ENCODE measurements at places on chromosomes 2 and 18.
A peak's percentile ranks its signal among the peaks of the same experiment; 100 is the strongest.

- DNase-seq = peak; percentile 8
Observed at GRCh38 chr2:18926631-18927524, 337.5 kb upstream of the NT5C1B start.

DNA sequence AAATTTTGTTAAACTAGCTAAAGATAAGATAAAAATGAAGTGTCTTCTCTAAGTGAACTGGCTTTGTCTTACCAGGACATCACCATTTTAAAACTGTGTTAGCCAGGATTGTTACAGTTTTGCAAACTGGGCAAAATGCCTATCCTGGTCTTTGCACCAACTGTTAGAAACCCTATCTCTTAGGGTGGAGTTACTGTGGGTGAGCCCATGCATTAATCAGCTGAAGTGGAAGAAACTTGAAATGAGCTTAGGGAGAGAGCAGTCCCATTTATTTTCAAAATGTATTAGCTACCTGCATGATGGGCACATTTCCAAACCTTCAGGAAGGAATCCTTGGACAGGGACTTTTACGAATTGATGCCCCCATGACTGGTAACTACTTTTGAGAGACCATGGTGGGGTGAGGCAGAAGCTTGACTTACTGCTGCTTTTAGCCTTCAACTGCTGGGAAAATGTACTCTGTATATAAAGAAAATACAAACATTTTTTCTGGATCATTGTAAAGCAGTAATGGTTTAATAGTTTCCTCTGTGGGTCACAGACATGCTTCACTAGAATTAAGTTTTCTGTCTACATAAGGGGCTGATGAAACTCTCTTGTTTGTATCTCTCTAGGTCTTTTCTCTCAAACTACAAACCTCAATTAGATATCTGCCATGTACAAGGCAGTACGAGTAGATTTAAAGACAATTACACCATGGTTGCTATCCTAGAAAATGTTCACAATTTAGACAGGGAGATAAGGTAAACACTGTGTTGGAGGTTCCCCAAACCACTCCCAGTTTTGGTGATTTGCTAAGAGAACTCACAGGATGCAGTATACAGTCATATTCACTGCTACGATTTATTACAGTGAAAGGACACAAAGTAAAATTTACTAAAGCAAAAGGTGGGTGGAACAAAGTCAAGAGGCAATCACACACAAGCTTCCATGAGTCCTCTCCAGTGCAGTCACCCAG is 321.4 kb upstream of the MMADHC start:
- DNase-seq = no peak

DNA sequence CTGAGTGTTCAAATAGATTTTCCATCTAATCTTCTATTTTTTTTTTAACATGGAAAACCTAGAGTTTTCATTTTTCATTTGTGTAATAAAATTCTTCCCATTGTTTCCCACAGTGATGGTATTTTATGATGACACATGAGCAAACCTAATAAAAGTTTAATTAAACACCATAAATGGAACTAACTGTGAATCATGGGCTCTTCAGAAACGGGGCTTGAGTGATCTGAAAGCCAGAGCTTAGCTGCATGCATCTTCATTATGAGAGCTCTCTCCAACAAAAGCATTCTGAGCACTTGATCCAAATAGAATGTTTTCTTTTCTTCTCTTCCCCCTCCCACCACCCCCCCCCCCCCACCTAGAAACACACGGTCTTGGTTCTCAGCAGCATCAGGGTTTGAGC is 82.1 kb upstream of the REV1 start:
- DNase-seq = no peak

GRCh38 chr2:152566728-152567069 is 150.6 kb downstream of the PRPF40A start:
- DNase-seq = no peak

DNA sequence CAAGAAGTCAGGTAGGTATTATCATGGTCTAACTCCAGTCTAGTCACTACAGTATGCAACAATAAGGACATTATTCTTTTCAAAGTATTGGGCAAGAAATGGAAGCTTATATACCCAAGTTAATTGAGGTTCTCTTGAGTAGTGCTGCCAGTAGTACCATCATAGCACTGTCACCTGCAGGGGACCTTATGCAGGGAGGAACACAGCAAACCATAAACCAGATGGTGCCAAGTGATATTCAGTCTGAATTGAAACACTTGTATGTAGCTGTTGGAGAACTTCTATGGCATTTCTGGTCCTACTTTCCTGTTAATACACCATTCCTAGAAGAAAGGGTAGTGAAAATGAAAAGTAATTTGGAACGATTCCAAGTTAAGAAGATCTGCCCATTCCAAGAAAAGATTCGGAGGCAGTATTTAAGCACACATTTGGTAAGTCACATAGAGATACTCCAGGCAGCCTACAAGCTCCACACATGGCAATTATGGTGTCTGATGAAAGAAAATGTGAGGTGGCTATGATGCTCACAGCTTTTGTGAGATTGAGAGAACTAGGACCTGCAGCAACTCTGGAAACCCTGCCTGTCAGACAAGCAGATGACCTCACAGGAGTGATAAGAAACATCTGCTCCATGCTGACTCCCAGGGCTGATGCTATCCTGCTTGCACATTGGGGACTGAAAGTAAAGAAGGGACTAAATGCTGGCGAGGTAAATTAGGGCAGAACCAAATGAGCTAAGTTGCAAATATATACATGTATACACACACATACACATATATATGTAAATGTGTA is 174.7 kb downstream of the MC4R start:
- no peak for DNase-seq

GRCh38 chr2:19540739-19541525 is 182.5 kb upstream of the OSR1 start:
- DNase-seq = peak; percentile 61

- peak; percentile 81 for DNase-seq
Observed at GRCh38 chr2:26982102-26982742, 11.8 kb downstream of the MAPRE3 start.

DNA sequence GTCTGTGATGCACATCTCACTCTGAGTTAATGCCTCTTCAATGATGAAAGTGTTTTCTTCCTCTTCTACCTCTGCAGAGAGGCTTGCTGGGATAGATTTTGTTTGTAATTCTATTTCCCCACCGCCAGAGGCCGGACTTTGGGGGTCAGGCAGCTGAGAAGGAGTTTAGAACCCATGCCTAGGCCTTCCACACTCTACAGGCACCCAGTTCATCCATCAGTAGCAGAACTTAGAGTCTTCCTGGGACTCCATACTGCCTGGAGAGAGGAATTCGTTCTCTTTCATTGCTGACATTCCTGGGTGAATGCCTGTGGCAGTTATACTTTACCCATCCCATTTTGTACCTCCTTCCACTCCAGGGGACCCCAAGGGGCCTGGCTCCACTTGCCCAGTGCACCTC is 9.1 kb downstream of the TPRKB start:
- no peak for DNase-seq

- DNase-seq = no peak
Observed at GRCh38 chr2:147792966-147793617, 51.7 kb upstream of the ACVR2A start.

- peak; percentile 65 for DNase-seq
Observed at GRCh38 chr18:41391616-41392595, 563.1 kb upstream of the PIK3C3 start.

- no peak for DNase-seq
Observed at GRCh38 chr2:220300806-220301205, 673.4 kb downstream of the SLC4A3 start.

Measured in RPMI8226 (cell line).